Hematopoietic multipotent progenitor cell (in vitro differentiated cells): ENCODE measurements at places on chromosomes 16 and 17.

DNA sequence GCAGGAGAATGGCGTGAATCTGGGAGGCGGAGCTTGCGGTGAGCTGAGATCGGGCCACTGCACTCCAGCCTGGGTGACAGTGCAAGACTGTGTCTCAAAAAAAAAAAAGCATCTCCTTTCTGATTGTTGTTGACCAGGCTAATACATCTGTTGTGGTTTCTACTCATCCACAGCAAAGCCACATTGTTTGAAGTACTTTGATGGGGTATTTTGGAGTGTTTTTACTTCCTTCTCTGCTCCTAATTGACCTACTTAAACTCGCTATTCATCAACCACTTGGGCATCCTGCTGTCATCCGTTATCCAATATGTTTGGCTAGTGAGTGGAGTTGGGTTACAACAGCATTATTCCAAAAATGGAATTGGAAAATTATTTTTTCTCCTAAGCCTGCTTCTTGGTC, 3.5 kb upstream of the CDC27 start:
- peak; percentile 65 for DNase-seq

DNA sequence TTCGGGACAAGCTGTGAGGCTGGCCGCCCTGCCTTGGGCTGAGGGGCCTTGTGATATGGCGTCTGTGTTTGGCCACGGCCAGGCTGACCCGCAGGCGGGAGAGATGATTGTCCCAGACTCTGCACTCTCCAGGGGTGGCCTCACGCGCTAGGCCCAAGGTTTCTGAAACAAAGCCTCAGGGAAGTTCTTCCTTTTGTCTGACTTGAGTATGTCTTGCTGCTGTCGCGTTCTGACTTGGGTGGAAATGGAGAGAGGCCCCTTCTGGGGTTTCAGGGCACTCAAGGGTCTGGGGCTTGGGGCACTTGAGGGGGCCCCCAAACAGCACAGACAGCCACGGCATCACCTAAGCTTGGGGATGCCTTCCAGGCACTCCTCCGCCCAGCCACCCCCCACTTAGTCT, 3.8 kb upstream of the METRN start:
- no peak for DNase-seq

GRCh38 chr16:10740000-10740844, 3.4 kb upstream of the NUBP1 start:
- DNase-seq, result no peak

GRCh38 chr17:10042589-10043244, 137.6 kb upstream of the RCVRN start:
- DNase-seq, result no peak

DNA sequence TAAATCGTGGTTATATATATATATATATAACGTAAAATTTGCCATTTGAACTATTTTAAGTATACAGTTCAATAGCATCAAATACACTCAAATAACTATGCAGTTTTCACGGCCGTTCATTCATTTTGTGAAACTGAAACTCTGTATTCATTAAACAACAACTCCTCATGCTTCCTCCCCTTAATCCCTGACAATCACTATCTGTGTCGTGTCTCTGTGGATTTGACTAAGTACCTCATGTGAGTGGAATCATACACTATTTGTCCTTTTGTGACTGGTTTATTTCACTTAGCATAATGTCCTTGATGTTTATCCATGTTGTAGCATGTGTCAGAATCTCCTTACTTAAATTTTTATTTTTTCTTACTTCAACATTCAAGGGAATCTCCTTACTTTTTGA, 2.8 kb downstream of the CCL23 start:
- DNase-seq, result no peak

GRCh38 chr16:20903116-20903898, 2.7 kb downstream of the LYRM1 start:
- DNase-seq, result no peak
